ENCODE measurements at places on chromosomes 13 and 19.
A peak's percentile ranks its signal among the peaks of the same experiment; 100 is the strongest.

- peak; percentile 27 for DNase-seq
These were observed 9.5 kb upstream of the URAD start for GRCh38 chr13:27997904-27998522.

DNA sequence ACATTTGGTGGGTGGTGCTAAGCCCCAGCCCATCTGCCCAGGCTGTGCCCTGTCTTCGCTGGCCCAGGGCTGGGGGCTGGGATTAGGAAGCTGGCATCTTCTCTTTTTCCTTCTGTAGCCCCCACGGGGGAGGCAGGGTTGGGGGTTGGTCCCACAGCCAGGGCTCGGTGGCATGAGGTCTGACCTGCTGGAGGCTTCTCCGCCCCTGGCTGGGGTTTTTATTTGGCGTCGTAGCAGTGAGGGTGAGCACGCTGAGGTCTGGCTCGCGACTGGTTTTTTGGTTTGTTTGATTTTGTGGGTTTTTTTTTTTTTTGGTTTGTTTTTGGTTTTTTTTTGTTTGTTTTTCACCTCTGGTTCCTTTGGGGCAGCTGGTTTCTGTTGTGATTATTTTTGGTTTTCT lies 14.7 kb downstream of the ZNF574 start:
- DNase-seq = no peak

DNA sequence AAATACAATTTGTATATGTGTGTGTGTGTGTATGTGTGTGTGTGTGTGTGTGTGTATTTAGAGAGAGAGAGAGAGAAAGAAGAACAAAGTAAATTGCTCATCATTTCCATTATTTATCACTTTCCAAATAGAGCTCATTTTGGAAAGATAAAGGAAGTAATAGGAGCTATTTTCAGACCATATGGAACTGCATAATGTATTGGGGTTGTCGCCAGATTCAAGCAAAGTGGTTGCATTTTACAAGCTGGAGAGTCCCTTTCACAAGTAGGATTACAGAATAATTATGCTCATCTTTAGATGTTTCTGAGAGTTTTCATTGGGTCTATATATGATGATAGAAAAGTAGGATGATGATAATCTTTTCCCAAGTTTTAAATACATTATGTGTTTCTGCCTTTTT lies 842.7 kb upstream of the SLC10A2 start:
- no peak for DNase-seq

- peak; percentile 58 for DNase-seq
These were observed 68.1 kb downstream of the ERCC5 start for GRCh38 chr13:102913914-102914313.

- no peak for DNase-seq
These were observed 11.2 kb upstream of the PTOV1 start for GRCh38 chr19:49839713-49840112.

- no peak for DNase-seq
These were observed 26.8 kb upstream of the TINCR start for GRCh38 chr19:5594521-5594950.

- DNase-seq = peak; percentile 32
These were observed 7.5 kb downstream of the ZNF610 start for GRCh38 chr19:52343548-52343947.

DNA sequence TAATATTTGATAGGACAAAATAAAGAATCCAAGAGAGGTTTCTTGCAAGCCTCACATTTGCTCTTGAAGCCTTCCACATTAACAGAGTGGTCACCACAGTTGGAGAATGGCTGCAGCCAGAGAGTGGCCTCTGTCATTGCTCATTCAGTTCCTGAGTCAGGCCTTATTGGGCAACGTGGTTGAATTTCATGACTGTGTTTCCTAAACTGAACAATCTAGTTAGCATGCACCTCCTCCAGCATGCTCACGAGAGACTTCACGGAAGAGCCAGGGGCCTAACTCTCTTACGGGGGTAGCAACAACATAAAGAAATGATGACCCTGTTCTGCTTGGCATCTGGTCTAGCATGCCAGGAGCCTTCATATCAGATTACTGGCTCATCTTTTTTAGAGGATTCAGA lies 9.6 kb upstream of the UBL3 start:
- no peak for DNase-seq

DNA sequence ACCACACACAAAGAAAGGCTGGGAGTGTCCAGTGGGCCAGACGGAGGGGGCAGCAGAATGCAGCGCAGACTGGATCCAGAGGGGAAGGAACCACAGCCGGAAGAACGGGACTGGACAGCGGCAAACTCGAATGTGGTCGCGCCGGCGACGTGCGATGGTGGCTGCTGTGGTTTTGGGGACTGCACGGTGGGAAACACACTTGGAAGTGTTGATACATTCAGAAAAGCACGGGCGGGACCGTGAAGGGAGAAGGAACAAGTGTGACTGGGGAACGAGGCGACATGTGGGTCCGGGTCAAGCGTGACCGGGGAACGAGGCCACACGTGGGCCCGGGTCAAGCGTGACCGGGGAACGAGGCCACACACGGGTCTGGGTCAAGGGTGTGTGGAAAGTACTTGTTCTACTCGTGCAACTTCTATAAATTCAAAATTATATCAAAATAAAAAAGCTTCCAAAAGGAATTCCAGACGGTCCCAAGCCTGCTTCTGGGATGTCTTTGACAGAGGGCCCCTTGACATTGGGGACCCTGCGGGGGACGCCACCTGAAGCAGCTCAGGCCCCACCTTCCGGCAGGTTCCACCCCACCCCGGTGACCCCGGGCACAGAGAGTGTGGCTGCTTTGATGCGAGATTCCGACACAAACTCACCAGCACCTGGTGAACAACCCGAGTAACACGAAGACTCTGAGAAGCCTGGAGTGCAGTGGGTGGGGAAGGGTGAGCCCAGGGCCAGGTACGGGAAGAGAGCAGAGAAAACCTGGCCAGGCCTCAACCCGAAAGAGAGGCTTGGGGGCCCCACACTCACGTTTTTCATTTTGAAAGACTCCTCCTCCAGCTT lies 25.1 kb upstream of the C13orf46 start:
- DNase-seq = no peak

GRCh38 chr19:50850738-50851137 lies 4.0 kb upstream of the KLK3 start:
- DNase-seq = peak; percentile 98

Data from LNCaP clone FGC (cell line).